ENCODE measurements at places on chromosomes 11 and 22.

GRCh38 chr11:123107945-123108495 lies 46.1 kb upstream of the HSPA8 start:
- no peak for DNase-seq

- DNase-seq, result peak; percentile 63
These were observed 26.7 kb upstream of the TOLLIP start for GRCh38 chr11:1335811-1336761.

DNA sequence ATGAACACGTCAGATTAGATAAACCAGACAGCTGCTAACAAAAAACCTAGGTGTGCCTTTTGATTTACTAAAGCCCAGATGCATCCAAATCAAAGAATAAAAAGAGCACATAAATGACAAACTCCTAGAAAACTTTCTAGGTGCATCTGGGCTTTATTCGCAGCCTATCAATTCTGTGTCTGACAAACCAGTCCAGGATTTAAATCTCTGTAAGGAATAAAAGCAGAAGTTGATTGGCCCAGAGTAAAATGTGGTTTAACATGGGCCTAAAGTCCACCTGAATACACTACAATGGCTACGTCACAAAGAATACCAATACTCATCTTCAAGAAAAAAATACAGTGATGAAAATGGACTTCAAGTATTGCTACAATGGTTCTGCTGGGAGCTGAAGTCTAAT lies 66.8 kb downstream of the SOX6 start:
- DNase-seq, result no peak

DNA sequence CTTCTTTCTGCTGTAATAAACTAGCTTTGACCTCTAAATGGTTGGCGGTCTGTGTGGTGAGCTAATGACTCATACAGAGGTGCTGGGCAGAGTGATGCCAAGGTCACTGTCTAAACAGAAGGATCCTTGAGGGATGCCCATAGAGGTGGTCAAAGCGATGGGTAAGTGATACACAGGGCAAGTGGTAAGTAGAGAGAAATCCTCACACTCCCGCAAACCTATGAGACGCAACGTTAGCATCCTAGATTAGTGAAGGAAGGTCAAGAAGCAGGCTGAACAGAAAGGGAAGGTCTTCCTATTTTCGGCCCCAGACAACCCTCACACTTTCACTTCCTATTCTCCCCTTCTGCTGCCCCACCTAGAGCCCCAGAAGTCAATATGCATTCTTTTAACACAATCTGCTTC lies 65.6 kb upstream of the SESN3 start:
- no peak for DNase-seq

DNA sequence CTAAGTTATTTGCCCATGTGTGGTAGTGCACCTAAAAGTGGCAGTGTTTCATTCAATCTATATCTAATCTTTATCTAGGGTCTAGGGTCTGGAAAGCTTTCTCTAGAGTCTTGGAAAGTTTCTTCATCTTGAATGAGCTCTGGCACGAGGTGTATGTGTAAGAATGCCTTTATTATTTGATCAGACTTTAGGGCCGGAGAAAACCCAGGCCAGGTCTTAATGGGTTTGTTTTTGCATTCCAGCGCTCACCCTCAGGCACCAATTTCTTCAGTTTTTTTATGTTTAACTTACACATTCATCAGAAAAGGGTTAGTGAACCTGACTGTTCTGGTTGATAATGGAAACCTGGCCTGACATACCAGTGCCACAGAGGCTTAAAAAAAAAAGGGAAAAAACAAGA lies 68.3 kb upstream of the SLN start:
- no peak for DNase-seq

DNA sequence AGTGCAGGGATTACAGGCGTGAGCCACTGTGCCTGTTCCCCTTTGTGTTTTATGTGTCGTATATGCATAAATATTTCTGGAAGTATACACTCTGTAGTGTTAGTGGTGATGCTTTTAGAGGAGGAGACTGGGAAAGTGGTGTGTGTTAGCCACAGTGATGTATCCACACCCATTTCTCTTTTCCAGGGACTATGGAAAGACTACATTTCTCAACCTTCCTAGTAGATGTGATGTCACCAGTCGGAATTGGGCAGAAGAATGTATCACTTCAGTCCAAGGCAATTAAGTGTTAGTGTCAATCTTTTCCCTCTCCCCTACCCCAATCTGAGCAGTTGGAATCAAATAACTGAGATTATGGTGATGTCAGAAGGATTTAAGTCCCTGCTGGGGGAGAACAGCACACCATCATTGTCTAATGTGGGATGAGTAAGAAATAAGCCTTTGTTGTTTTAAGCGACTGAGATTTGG lies 5.8 kb upstream of the ATG16L2 start:
- no peak for DNase-seq

DNA sequence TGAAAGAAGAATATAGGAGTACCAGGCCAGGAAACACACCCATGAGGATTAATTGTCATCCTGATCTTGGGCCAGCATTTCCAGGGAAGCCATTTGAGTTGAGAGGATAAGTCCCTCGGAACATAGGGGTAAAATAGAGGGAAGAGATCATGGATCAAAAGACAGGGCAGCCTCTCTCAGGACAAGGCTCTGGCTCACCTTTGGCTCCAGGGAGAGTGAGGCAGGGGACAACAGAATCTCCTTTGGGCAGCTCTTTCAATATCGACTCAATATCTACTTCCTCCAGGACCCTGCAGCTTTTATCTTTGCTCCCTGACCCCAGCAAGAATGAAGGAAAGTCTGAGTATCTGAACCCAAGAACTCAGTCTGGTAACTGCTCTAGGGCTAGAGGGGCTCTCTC lies at the start of gene OR2AG1:
OR2AG1 (plus strand) TSS at position 301 of the 400 bp plus-strand sequence. CDS start 2,018 bp downstream, outside the sequence.
- no peak for DNase-seq

GRCh38 chr22:45088576-45088975 lies 75.1 kb upstream of the NUP50 start:
- DNase-seq, result no peak

DNA sequence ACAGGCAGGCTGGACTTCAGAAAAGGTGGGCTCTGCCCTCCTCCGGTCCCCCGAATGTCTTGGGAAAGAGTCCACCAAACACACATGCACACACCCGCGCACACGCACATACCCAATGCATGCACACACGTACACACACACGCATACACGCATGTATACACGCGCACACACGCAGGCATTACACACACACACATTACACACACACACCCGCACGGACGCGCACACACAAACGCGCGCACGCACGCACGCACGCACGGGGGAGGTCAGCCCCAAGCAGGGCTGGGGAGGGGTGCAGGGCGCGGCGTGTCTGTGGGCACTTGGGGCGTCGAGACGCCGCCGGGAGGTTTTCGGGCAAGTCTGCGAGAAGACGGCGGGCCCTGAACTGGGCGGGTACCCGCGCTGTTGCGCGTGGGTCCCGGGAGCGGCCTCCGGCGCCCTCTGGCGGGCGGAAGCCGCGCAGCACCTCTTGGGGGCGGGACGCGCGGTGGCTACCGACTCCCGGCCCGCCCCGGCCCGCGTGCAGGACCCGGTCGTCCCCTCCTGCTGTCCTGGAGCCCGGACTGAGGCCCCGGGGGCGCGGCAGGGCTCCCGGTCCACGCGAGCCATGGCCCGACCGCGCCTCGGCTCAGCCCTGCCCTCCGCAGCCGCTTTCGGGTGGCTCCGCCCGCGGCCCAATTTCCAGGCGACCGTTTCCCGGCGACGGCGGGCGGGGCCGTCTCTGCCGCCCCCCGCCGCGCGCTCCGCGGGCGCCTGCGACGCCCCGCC lies 3.6 kb downstream of the SEPTIN5 start:
- DNase-seq, result peak; percentile 89

DNA sequence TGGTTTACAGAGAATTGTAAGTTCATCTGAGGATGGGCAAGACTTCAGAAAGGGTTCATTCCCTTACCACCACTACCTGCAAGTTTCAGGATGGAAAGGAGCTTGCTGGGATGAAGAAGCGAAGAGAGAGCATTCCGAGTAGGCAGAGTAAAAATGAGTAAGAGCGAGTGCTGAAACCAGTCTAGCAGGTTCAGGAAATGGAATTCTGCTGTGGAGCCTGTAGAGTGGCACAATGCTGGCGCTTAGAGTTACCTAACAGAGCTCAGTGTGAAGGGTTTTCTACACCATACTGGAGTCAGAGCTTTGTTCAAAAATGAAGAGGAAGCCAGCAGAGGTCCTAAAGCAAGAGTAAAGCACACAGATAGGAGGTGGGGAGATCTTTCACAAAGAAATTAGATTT lies 179.2 kb upstream of the ZC3H12C start:
- no peak for DNase-seq

DNA sequence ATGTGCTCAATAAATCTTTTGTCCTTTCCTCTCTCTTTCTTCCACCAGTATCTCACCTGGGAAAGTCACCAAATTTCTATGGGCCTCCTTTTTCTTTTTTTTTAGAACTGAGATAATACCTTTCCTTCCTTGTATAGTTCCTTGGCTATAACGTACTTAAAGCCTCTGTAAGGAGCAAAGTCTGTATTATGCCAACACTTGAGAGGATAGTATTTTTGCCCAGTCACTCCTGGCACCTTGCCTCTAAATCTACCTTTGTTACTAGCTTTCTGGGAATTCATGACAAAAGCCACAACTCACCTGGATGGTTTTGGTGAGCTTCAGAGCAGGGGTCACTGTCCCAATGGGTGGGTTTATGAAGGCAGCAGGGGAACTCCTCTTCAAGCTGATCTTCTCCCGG lies 12.2 kb downstream of the POLDIP3 start:
- DNase-seq, result no peak

DNA sequence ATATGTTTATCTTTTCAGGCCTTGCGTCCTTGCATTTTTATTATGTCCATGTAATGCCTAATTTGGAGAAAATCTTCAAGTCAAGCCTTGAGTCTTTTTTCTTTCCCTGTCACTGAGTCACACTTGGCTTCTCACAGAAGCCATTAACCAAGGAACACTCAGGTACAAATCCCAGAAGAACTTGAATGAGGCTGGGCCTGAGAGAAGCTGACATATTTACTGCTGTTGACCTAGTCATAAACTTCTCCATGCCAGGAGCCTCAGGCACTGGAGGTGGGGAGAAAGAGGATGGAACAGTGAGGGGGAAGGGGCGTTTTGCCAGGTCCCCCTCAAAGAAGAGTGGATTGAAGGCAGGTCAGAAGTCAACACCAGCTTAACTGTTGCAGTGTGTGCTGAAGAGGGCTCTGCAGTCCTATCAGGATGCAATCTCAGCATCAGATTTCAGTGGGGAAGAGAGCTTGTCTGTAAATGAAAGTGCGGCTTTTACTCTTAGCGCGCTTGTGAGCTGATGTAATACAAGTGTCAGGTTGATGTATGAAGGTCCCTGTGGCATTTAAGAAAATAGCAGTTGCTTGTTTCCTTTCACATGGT lies 526.0 kb downstream of the ETS1 start:
- no peak for DNase-seq

DNA sequence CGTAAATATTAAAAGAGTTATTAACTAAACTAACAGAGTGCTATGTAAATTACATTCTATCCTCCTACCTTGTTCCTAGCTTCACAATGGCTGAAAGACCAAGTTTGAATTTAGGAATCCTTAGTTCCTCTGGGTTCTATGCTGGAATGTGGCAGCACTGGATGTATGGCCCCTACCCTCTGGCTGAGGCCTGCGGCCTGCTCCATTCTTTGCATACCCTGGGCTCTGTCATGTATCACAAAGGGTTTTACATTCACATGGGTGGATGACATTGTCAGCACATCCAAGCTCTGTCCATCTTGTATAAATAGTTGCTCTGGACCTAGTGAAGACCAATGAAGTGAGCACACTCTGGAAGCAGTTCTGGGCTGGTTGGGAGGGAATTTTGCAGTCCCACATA lies 54.5 kb downstream of the AASDHPPT start:
- DNase-seq, result no peak
